ENCODE measurements at places on chromosomes 7 and 10.

DNA sequence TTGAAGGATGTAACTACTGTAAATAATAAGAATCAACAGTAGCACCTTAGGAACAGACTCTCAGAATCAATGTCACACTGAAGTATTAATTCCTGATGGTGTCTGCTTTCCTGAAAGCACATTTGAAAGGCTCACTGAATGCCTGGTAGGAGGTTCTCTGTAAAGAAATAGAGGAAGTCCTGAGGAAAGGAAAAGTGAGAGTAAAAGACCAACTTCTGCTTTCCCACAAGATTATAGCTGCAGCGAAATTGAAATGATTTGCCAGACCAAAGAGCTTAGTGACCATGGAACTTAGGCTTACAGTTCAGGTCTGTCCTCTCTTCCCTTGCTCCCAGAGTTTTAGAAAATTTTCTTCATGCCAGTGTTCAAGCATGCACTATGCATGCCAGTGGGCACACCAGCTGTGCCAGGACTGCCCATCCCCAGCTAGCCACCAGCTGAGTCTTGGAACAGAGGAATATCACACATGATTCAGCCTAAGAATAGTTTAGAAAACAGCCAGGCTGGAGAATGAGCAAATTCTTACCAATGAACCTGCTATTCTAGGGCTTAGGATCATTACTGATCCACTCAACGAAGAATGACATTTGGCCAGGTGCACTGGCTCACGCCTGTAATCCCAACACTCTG, 123.2 kb downstream of the HERPUD2 start:
- DNase-seq, result no peak

DNA sequence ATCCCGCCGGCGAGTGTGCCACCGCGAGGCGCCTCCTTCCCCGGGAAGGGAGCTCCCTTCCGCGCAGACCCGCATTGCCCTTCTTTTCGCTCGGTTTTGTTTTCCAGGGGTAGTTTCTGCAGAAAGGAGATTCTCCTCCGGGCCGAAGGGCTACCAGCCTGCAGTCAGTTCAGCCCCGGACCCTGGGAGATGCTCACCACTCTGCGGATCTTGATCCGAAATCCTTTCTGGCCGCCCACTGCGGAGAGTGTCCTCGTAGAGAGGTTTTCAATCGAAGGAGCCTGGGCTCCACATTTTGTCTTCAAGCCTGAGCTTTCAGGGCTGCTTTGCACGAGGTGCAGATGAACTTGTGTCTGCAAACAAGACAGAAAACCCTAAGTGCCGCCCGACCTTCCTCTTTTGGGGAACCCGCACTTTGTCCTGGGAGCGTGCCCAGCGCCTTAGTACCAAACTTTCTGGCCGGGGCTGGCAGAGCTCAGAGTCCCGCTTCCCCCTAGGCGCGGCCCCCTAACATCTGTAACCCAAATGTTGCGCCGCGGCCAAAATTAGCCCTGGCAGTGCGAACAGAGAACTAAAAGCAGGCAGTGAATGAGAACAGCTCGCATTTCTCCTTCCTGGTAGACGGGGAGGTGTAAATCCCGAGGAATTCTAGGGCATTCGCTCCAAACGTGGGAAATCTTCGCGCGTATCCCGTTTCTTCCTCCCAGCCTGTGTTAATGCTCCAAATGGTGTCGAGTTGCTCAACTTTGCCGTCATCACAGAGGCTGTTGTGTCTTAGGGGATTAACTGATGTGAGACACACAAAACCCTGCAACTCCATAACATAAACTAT, 6.7 kb upstream of the EN2 start:
- no peak for DNase-seq

DNA sequence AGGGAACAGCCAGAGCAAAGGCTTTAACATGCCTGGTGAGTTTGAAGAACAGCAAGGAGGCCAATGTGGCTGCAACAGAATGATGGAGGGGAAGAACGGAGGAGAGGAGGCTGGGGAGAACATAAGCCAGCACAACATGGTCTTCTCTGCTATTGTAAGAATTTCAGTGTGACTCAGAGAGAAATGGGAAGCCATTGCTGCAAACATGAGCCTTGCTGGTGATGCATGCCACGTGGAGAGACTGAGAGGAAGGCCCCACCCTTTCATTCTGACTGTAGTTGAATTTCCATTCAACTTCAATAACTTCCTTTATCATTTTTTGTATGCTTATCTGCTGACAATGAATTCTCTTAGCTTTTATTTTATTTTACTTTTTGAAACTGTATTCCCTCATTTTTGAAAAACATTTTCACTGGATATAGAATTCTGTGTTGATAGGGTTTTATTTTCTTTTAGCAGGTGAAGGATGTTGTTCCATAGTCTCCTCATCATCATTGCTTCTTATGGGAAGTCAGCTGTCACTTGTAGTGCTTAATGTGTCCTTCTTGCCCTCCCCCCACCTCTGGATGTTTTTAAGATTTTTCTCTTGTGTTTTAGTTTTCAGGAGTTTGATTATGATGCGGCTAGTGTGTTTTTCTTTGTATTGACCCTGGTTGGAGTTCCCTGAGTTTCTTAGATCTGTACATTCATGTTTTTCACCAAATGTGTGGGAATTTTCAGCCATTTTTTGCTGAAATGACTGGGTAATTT, 46.4 kb upstream of the LEP start:
- no peak for DNase-seq

DNA sequence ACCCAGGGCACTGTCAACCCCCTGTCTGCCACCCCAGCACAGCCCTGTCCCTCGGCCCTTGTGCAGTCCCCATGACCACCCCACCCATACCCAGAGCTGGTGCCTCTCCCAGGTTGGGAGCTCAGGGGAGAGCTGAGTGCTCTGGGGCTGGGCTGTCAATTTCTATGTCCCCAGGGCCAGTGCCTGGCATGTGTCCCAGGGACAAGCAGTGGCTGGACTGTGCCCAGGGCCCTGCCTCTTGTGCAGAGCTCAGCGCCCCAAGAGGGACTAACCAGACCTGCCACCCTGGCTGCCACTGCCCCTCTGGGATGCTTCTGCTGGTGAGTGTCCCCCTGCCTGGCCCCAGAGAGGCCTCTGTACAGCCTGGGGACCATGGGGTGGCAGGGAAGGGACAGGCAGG, 29.0 kb upstream of the ZNF862 start:
- DNase-seq, result no peak

GRCh38 chr7:108246227-108246837, 116.2 kb upstream of the LAMB4 start:
- peak; percentile 13 for DNase-seq

GRCh38 chr10:101961591-101962498, 94.1 kb downstream of the ARMH3 start:
- DNase-seq, result peak; percentile 56

DNA sequence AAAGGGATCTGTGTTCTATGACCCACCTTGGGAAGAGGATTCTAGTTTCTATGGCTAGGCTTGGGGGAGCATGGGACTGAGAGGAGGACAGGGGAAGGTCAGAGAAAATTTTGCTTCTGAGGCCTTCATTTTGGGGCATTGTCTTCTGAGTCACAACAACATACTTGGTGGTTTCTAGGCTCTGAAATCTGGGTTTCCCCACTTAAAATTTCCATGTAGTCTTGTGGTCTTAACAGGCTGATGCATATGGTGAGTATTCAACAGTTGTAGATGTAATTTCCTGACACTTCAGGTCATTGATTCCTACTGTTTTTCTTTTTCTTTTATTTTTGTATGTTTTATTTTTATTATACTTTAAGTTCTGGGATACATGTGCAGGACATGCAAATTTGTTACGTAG, 88.5 kb downstream of the ANKRD7 start:
- no peak for DNase-seq

Measured in cardiac muscle cell (in vitro differentiated cells and primary cell).